ENCODE measurements at places on chromosomes 12 and 14. TPM values are rescaled to one million over a fixed set of nuclear protein-coding genes. Genes with fewer than 3 reads are reported as not detected.

IL31 gene
- total RNA-seq, result not detected

EML5 gene
- not detected for total RNA-seq

TPI1 gene
- total RNA-seq, result 1,519 TPM

HOXC12 gene
- total RNA-seq, result not detected

IL23A gene
- not detected for total RNA-seq

CCDC85C gene
- 9.0 TPM for total RNA-seq

JAG2 gene
- 1.6 TPM for total RNA-seq

PPP2R3C gene
- 27.1 TPM for total RNA-seq

ACSM4 gene
- total RNA-seq, result not detected

ULK1 gene
- 4.0 TPM for total RNA-seq

FGF6 gene
- not detected for total RNA-seq

SERPINA6 gene
- total RNA-seq, result not detected

GTF2H3 gene
- 22.5 TPM for total RNA-seq

CLEC2D gene
- 0.60 TPM for total RNA-seq

EVL gene
- 19.8 TPM for total RNA-seq

MYH6 gene
- total RNA-seq, result not detected

ZCCHC8 gene
- total RNA-seq, result 10.4 TPM

TAS2R13 gene
- 0.70 TPM for total RNA-seq

C3AR1 gene
- 0.30 TPM for total RNA-seq

RASSF9 gene
- total RNA-seq, result 1.2 TPM

MYF6 gene
- not detected for total RNA-seq

PAN2 gene
- total RNA-seq, result 22.7 TPM
